ENCODE measurements at places on chromosomes 4 and X.

DNA sequence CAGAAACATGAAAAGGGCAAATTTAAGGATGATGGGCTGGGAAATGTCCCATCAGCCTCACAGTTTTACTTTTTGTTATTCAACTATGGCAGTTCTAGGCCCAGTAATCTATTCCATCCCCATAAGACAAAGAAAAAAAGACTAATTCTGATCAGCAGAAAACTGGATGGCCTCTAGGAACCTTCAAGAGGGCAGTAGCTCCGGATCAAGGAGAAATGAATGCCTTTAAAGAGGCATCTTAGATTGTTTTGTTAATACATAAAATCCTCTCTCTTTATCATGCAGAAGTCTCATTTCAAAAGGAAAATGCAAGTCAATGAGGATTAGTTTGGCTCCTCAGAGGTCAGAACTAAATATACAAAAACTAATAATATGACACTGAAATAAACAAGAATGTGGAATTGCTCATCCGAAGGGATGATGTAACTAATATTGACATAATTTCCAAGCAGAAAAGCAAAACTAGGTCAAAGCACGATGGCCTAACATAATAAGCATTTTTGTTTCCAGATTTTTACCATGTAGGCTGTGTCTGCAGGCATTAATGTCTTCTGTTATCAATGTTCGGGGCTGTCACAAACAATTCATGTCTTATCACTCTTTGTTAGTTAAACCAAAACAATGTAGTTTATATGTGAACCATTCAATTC, 8.8 kb downstream of the MID1 start:
- DNase-seq = no peak

DNA sequence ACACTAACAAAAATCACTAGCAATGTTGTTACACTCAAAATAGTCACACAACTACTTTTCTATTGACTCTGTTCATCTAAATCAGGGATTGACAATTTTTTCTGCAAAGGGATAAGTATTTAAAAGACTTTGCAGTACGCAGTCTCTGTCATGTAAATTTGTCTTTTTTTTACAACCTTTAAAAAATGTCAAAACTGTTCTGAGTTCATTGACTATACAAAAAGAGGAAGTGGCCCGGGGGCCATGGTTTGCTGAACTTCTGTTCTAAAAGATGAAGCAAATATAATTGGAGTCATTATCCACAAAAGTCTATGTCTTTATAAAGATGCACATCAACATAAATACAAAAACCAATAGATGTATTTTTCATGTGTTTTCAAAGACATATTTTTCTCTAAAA, 1310.3 kb downstream of the RPA4 start:
- no peak for DNase-seq

GRCh38 chr4:166282081-166282770, 409.2 kb downstream of the TLL1 start:
- no peak for DNase-seq

- DNase-seq = no peak
Measured at GRCh38 chr4:47238667-47239066, 207.3 kb downstream of the GABRB1 start.

GRCh38 chr4:77177199-77177598, 20.2 kb downstream of the CCNG2 start:
- no peak for DNase-seq

- DNase-seq = no peak
Measured at GRCh38 chrX:120697053-120697452, 67.2 kb upstream of the C1GALT1C1 start.

DNA sequence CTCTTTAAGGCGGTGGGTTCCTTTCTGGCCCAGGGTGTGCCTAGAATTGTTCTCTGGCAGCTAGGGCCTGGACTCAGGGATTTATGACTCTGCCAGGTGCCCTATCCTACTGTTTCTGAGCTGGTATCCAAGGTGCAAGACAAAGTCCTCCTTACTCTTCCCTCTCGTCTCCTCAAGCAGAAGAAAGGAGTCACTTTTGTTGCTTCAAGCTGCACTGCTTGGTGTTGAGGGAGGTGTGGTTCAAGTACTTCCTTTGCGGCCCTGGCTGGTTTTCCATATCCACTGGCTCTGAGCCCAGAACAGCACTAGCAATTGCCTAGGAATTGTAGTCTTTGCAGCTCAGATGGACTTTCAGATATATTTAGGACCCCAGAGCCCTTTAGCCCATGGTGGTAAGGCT, 39.3 kb downstream of the RTL3 start:
- DNase-seq = no peak

GRCh38 chr4:103207673-103208072, 9.5 kb upstream of the CENPE start:
- no peak for DNase-seq

- DNase-seq = no peak
Measured at GRCh38 chr4:3829956-3830773, 64.0 kb downstream of the ADRA2C start.

DNA sequence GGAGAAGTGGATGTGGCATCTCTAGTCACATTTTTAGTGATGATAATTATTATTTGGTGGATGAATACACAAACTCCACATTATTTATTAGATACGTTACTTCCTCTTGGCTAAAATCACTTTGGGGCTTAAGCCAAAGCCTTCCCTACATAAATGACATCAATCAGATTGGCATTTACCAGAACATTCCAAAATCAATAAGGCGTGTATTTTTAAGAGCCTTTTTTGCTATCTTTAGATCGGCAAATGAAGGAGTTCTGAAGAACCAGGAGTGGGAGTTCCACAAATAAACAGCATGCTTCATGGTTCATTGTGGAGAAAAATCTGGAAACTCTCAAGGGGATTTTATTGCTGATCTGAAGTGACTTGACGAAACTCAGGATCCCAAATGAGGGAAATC, 89.7 kb downstream of the AMELX start:
- DNase-seq = no peak

DNA sequence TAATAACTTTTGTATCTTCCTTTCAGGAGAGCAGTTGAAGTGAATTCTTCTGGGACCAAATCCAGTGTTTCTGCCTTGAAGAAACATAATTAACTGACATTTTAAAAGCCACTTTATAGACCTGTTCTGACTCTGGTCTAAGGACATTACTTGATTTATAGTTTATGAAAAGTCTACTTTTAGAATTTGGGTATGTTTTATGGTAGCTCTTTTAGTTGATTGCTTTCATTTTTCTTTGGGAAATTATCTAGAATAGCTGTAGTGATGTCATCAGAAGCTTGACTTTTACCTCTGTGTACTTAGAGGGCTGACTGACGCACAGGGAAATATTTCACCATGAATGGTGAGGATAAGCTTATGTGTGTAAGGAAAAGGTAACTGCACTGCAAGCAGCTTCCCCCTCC, 131.8 kb upstream of the LIMCH1 start:
- no peak for DNase-seq

DNA sequence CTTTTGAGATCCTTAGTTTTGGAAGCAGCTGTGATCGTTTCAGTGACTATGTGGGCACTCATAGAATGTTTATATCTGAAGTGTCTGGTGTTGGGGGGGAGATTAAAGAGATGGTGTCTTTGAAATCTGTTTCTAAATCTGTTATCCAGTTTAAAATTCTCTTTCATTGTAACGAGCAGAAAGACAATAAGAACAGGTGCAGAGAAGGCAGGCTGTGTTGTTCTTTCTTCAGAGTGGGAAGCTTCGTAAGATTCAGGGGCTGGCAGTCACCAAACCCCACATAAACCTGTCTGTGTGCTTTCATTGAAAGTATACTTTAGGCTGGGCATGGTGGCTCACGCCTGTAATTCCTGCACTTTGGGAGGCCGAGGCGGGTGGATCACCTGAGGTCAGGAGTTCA, 16.3 kb upstream of the DHRSX start:
- DNase-seq = no peak

DNA sequence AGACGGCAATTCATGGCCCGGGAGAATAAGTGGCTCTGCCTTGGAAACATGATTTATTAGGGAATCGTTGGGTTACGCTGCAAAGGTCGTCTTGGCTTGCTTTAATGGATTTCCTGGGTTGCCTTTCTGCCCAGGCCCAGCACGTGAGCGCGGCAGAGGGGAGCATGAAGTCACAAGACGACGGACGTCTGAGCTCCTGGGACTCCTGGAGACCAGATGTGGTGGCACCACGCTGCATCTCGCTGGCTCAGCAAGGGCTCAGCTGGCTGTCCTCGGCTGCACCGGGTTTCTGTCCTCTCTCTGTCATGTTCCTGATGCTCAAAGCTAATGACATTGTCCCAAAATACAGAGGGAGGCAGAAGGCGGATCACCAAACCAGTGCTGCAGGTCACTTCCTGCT, 61.2 kb downstream of the C4orf50 start:
- no peak for DNase-seq

GRCh38 chr4:124322234-124323065, 390.1 kb downstream of the ANKRD50 start:
- DNase-seq = no peak

DNA sequence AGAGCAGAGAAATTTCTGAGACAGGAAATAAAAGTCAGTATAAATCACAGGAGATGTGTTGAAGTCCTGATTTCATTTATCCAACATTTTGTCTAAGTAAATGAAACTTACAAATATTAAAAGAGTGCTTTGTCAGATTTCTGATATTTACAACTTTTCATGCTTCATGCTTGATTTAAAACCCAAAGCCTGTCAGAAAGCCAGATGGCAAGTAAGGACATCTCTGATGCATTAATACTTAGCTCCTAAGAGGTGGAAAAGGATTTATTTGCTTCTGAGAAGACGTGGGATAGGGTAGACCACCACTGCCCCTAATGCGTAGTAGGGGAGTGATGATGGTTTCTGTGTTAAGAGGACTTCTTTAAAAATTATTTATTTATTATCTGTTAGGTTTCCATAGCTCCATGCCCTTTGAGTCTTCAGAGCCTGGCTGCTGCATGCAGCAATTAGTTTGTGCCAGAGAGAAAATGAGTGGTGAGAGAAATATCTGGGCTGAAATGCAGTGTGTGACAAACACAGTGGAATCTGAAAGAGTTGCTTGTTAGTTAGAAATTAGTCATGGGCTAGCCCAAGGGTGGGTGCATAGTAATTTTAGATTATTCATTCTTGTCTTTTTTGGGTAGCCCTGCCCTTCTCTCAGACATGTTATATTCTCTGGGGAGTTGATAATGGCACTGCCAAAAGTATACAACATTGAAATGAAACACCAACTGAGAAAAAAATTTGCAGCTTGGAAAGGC, 333.8 kb downstream of the C4orf33 start:
- DNase-seq = no peak

DNA sequence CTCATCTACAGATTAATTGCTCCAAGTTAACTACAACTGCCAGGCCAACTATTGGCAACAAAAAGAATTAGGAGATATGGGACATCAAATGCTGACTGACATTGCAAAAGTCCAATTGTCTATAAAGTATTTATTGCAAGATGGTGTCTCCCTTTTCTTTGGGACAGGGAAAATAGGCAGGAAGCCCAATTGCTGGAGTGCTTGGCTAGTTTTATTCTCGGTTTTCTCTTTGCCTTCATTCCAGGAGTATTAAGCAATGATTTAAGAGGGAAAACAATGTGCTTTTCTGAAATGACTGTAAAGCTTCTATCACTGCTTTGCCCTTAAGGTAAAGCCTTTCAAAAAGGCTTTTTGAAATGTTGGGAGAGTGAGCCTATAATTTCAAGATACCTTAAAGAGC, 62.8 kb upstream of the DIAPH2 start:
- DNase-seq = no peak

- DNase-seq = no peak
Measured at GRCh38 chr4:107379054-107379869, 340.8 kb downstream of the PAPSS1 start.

DNA sequence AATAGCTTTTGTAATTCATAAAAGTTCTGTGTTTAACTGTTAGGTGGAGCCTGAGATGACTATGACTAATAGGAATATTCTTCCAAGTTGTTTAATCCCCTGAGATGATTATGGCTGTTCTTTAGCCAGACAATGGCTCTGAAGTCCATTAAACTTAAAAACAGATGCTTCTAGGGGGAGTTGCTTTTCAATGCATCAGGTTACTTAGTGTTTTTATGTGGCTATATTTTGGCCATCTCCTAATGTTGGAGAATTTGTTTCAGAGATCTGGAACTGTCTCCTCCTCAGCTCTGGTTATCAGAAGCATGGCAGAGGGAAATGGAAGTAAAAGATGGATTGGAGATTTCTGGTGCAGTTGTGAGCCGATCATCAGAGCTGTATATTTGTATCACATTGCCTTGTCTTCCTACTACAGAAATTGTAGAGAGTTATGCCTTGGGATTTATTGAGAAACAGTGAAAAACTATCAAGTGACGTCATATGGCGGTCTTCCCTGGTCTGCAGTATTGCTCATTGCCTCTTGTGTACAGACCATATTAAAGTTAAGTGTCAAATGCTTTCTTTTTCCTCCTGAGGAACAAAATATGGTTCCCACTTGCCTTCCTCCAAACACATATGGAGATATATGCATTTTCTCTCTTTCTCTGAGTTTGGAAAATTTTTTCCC, 29.8 kb downstream of the SGMS2 start:
- DNase-seq = no peak

DNA sequence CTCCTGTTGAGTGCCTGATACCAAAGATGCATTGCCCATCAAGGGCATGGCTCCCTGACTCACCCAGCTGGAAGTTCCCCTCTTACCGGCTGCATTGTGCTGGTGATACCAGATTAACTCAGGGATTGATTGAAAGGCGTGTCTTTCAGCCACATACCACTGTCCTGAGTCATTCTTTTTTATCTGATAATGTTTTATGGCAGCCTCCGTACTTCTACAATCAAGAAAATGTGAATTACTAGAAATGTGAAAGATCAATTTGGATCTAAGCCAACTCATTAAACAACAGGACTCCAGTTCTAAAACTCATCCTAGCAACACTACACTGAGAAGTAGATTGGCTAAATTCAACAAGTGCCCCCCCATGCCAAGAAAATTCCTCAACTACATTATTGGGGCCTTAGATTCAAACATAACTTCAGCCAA, 40.0 kb downstream of the TXK start:
- DNase-seq = no peak

GRCh38 chr4:113584407-113585150, 177.0 kb downstream of the CAMK2D start:
- DNase-seq = no peak

DNA sequence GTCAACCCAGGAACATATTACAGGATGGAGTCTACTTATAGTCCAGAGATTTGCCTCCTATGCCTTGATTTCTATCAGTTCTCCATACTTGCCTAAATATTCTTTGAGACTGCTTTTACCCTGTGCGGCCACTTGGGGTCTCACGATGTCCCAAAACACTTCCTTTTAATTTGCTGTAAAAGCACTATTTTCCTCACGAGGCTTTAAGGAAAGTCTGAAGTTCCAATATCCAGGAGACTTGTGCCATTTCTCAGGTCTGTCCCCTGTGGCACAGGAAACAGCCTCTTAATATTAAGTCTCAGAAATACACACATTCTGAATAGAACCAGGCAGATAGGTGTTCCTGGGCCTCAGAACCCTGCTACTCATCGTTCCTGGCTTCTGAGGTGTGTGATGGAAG, 142.9 kb downstream of the TMEM164 start:
- DNase-seq = no peak
